NAMALWA (cell line): ENCODE measurements at places on chromosomes 2 and 18.

DNA sequence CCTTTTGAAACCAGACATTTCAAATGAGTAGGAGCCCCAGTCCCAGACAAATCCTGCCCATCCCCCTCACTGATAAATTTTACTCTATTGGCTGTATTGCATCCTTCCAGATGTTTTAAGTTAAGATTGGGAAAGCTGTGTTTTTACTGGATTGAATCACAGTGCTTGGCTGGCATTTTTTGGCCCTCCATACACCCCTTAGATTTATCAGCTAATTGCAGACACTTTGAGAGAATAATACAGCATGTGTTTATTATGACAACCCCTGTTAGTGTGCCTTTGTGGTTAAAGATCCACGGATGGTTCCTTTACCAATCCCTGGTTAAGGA, 74.9 kb downstream of the ANTXR1 start:
- no peak for DNase-seq

DNA sequence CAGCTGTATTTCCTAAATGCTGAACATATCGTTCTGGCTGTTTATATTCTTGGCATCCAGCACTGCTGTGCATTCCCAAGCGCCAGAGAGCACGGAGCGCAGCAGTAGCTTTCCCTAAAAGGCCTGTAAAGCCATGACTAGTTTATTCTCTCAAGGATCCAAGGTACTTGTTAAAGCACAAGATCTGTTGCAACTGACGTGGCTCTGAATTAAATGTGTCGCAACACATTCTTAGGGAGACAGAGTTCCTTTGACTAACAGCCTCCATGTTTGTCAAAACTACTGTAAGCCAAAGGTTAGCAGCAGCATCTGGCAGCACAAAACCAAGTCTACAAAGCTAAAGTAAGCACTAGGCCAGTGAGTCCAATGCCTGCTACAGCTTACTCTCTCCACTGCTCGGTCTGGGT, 188.6 kb upstream of the FN1 start:
- no peak for DNase-seq

- DNase-seq = no peak
Measured at GRCh38 chr2:38301969-38302702, 74.9 kb downstream of the ATL2 start.

- no peak for DNase-seq
Measured at GRCh38 chr2:121034551-121034950, 250.5 kb downstream of the TFCP2L1 start.

GRCh38 chr2:290090-290722, 2.3 kb upstream of the ALKAL2 start:
- no peak for DNase-seq

GRCh38 chr2:49567021-49567420, 412.7 kb upstream of the FSHR start:
- no peak for DNase-seq

GRCh38 chr18:75204269-75204731, 4.6 kb downstream of the PTGR3 start:
- no peak for DNase-seq
